ENCODE measurements at places on chromosomes 2 and 18.
A peak's percentile ranks its signal among the peaks of the same experiment; 100 is the strongest.

- DNase-seq, result no peak
These were observed 93.4 kb downstream of the PPP1R1C start for GRCh38 chr2:182078988-182079602.

DNA sequence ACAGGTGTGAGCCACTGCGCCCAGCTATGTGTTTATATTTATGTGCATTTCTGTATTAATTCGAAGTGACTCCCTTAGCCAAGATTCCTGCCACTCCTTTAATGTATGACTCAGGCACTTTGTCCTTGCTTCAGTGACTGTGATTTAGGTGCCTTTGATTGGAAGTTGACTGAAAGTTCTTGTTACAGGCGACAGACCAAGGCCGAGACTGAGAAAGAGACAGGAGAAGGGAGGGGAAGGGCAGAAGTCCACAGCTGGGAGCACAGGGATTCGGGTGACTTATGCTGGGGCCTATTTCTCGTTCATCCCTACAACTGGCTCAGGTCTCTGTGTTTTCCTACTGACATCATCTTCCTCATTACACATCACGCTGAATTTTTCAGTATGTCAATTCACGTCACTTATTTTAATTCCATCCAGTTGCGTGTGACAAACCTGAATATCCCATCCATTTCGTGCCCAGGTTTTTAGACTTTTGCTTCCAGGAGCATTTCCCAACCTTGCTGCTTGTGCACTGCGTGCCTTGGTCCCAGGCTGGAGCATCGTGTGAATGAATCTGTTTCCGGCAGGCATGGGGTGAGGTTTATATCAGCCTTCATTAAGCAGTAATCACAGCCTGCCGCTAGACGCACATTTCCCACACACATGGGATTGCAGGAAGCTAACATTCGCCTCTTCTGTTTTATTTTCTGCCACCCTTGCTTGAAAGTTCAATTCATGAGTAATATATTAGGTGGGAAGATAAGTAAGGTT, 42.4 kb downstream of the TMEM18 start:
- no peak for DNase-seq

DNA sequence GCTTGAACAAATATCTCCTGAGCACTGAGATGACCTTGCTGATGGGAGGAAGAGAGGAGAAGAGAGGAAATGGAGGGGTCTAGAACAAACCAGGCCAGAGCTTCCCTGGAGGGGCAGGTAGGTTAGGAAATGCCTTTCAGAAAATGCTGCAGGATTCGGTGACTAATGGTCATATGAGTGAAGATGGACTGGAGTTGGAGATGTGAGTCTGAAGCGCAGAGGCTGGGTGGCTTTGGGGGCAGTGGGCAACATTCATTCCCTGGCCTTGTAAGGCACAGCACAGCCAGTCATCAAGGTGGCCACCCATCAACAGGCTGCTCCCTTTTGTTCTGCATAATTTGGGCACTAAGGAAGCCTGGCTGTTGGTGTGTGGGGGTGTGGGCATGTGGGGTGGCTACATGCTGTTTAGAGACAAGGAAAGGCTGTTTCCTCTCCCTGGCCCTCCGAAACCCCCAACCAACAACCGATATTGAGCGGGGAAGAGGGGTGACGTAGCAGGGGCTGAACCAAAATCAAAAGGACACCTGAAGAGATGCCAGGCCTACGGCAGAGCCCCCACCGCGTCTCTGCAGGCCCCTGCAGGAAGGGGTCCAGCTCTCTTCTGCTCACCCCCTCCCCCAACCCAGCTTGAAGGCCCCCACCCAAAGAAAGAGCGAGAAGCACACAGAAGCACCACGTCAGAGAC, 1.5 kb downstream of the SLC30A3 start:
- no peak for DNase-seq

- no peak for DNase-seq
These were observed 239.4 kb upstream of the SKOR2 start for GRCh38 chr18:47490882-47491281.

GRCh38 chr2:10704034-10704594, 14.3 kb upstream of the NOL10 start:
- no peak for DNase-seq

DNA sequence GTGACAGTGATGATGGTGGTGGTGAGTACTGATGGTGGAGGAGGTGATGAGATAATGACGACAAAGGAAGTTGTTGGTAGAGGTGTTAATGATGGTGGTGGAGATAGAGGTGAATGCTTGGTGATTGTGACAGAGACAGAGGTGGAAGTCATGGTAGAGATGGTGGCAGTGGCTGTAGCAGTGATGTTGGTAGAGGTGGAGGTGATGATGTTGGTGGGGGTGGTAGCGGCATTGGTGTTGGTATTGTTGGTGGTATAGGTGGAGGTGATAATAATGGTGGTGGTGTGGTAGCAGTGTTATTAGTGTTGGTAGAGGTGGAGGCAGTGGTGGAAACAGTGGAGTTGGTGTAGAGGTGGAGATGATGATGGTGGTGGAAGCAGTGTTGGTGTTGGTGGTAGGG, 36.4 kb downstream of the LYPD1 start:
- DNase-seq, result no peak

- DNase-seq, result no peak
These were observed 9.1 kb downstream of the ITM2C start for GRCh38 chr2:230873661-230874401.

- DNase-seq, result no peak
These were observed 401.1 kb upstream of the CHAC2 start for GRCh38 chr2:53366543-53366942.

DNA sequence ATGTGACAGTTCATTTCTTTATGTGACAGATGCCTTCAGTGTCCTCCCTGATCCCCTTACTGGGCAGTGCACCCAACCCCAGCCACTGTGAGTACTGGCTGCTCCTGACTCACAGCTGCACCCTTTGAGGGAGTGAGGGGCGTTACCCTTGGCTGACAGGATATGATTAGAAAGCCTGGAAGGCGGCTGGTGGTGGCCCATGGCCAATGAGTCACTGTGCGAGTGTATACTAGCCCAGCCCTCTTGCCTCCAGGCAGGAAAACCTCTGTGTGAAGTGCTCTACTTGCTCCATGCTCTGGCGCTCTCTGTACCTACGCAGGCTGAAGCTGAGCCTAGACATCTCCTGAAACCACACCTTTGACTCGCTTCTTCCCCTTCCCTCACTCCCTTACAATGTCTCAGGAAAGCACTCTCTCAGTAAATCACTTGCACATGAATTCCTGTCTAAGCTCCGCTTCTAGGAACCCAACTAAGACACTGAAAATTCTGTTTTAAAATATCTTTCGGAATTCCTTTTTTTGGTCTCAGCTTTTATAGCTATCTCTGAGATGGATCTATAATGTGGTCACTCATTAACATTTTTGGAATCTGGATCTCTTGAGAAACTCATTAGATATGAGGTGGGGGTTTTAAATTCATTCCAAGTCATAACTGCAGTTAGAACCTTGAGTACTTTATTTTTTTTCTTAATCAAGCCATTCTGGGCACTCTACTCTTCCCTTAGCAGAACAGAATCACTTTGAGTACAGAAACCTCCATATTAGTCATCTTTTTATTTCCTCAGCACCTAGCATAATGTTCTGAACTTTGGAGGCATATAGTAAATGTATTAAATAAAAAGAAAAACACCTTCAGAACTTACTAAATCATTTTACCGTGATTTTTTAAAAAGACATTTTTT, 25.3 kb upstream of the STAM2 start:
- DNase-seq, result no peak

DNA sequence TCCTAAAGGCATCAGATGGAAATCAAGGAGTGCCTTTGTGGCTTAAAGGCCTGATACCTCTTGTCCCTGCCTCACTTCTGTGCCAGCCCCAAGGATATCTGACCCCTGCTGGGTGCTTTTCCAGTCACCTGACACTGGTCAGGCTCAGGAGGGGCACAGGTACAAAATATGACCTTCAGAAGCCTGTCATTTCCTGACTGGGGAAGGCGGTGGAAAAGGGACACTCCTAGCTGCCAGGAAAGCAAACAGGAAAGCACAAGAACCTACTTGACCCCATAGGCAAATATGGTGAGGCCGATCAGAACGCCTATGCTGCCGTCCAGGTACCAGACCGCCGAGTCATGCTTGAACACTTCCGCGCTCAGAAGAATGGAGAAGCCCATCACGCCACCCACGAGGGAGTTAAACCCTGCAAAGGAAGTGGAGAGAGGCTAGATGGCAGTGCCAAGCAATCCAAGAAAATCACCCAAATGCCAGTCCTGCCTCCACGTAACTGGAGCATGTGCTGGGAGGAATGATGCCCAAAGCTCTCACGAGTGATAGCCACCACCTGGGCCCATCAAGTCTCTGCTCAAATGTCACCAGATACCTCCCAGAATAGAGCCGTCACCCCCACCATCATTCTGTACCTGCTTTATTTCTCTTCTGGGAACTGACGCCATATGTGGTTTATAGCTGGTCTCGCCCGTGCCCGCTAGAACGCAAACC, 204.0 kb downstream of the MGAT5 start:
- no peak for DNase-seq

- no peak for DNase-seq
These were observed 61.0 kb downstream of the FN1 start for GRCh38 chr2:215374642-215375466.

DNA sequence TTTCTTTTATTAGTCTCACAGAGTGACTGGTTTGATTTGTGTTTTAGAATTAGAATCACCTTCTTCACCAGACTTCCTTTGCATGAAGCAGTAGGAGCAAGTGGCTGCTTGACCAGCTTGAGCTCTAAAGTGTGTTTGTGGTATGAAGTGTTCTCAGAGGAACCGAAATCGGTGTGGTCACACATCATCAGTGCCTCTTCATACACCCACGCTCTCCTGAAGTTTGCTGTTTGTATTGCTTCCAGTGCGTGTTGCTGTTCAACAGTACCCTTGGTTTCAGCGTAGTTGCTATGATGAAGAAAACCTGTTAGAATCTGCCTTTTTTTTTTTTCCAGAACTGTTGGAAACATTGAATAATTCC, 77.9 kb downstream of the LIMS1 start:
- DNase-seq, result no peak

GRCh38 chr2:101704816-101705578, 7.5 kb downstream of the MAP4K4 start:
- no peak for DNase-seq

DNA sequence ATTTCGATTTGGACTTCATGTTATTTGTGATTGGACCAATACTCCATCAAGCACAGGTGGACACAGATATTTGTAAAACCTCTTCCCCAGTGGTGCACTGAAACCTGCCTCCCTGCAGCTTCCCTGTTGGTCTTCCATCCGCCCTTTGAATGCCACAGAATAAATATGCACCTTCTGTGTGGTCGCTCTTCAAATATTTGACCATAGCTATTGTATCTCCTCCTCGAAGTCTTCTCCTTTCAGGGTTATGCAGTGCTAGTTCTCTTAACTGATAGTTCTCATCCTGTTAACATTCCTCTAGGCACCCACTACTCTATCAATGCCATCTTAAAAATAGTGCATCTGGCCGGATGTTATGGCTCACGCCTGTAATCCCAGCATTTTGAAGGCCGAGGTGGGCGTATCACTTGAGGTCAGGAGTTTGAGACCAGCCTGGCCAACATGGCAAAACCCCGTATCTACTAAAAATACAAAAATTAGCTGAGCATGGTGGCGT, 12.5 kb downstream of the SPATS2L start:
- no peak for DNase-seq

DNA sequence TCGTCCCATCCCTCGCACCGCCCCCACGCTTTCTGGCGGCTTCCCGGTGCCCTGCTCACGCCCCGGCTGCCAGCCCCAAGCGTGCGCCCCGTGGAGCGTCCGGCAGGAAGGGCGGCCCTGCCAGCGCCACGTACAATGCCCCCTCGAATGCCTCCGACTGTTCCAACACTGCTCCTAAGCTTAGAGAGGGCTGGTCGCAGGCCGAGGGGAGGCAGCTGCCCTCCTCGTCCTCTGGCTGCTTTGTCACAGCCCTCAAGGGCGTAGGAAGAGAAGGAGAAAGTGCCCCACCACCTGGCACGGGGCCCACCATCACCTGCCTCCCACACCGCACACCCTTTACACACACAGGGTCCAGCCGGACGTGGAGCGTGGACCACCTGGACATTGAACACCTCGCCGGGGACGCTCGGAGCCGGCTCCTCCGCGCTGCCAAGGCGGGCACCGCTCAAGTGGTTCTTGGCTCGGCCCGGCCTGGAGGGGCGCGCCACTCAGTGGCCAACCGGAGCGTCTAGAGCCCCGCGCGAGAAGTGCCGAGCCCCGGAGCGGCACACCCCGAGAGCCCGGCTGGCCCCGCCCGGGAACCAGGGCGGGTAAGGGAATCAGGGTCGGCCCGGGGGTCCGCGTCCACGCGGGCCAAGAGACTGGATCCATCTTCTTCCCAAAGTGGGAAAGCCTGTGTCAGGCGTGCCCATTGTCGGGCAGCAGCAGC, 830 bp downstream of the DNER start:
- DNase-seq, result peak; percentile 56

GRCh38 chr18:77108001-77108692, 24.4 kb downstream of the MBP start:
- no peak for DNase-seq

DNA sequence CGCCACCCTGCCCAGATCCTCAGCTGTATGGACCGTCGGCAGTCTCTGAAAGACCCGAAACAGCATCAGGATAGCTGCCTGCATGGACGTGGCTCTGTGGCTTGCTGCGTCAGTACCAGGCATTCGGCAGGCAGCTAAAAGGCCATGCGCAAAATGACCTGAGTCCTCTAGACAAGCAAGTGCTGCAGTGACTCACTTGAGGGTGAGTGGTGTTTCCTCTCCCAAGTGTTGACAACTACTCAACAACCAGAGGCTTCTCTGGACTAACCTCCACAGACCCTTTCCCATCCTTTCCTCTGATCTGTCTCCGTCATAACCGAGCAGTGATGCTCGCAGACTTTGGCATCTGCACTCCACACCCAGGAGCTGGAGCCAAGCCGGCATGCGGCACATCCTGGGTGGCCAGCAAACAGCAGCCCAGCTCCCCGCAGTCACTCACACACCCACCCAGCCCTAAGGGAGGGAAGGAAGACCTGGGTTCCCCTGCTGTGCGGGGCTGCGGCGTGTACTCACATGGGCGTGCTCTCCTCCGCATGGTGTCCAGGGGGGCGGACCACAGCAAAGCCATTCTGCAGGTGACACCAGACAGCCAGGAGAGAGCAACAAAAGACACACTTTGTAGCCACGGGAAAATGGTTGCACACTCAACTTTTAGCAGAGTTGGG, 239.3 kb downstream of the TWIST2 start:
- no peak for DNase-seq

- no peak for DNase-seq
These were observed 24.3 kb downstream of the TMEM237 start for GRCh38 chr2:201618744-201619662.

DNA sequence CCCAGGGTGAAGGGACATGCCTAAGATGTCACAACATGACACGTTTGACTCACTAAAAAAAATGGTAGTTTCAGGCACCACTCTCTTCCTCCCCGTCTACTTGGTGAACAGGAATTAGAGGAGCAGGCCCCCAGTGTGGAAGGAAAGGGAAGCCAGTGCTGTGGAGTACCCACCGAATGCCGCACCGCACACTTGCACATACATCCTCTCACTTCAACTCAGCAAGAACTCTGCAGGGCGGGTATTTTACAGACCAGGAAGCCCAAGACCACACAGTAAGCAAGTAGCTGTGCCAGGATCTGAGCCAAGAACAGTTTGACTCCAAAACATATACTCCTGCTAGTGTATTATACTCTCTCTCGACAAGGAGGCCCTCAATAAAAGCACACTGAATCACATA, 69.8 kb downstream of the BCL2 start:
- DNase-seq, result no peak
